Heart left ventricle (tissue), 16 donors: ENCODE measurements at places on chromosomes 2 and 18. TPM values are rescaled to one million over a fixed set of nuclear protein-coding genes. Genes with fewer than 3 reads are reported as not detected.

SNRNP200 gene
- total RNA-seq: 63.5 TPM

FHOD3 gene
- 285 TPM for total RNA-seq

XDH gene
- total RNA-seq: not detected

ABCA12 gene
- not detected for total RNA-seq

FEV gene
- not detected for total RNA-seq

CNGA3 gene
- total RNA-seq: not detected

CDH7 gene
- not detected for total RNA-seq

DCC gene
- 0.02 TPM for total RNA-seq

FAM228B gene
- total RNA-seq: 21.2 TPM

UGT1A1 gene
- total RNA-seq: not detected

CDH2 gene
- total RNA-seq: 382 TPM

GRCh38 chr2:165868211-165868610 is 74.2 kb upstream of the GALNT3 start:
- no peak overlapping the region for H3K27ac ChIP-seq
- H3K4me1 ChIP-seq: peaks cover 7% of the 10 kb centered on the region
- no peak overlapping the region for H3K4me3 ChIP-seq
- H3K27me3 ChIP-seq: no peaks in the 10 kb centered on the region

- H3K27ac ChIP-seq: no peak overlapping the region
- no peaks in the 10 kb centered on the region for H3K27me3 ChIP-seq
- DNase-seq: no peak
- H3K4me1 ChIP-seq: no peaks in the 10 kb centered on the region
- no peak overlapping the region for H3K4me3 ChIP-seq
These were observed 665.4 kb downstream of the BCL11A start for GRCh38 chr2:59888015-59888414.

GRCh38 chr18:21743166-21743832 is 2.7 kb downstream of the MIB1 start:
- no peaks in the 10 kb centered on the region for H3K27me3 ChIP-seq
- peaks cover 55% of the 10 kb centered on the region for H3K4me1 ChIP-seq
- DNase-seq: no peak
- no peaks in the 10 kb centered on the region for H3K36me3 ChIP-seq

GRCh38 chr18:78408623-78409022 is 571.0 kb upstream of the SALL3 start:
- no peaks in the 10 kb centered on the region for H3K27me3 ChIP-seq
- no peaks in the 10 kb centered on the region for H3K4me1 ChIP-seq
- no peak for DNase-seq
- no peak overlapping the region for H3K4me3 ChIP-seq
- no peaks in the 10 kb centered on the region for H3K36me3 ChIP-seq

GRCh38 chr2:201915446-201915845 is 109.1 kb downstream of the CDK15 start:
- no peaks in the 10 kb centered on the region for H3K36me3 ChIP-seq
- H3K27ac ChIP-seq: no peak overlapping the region

DNA sequence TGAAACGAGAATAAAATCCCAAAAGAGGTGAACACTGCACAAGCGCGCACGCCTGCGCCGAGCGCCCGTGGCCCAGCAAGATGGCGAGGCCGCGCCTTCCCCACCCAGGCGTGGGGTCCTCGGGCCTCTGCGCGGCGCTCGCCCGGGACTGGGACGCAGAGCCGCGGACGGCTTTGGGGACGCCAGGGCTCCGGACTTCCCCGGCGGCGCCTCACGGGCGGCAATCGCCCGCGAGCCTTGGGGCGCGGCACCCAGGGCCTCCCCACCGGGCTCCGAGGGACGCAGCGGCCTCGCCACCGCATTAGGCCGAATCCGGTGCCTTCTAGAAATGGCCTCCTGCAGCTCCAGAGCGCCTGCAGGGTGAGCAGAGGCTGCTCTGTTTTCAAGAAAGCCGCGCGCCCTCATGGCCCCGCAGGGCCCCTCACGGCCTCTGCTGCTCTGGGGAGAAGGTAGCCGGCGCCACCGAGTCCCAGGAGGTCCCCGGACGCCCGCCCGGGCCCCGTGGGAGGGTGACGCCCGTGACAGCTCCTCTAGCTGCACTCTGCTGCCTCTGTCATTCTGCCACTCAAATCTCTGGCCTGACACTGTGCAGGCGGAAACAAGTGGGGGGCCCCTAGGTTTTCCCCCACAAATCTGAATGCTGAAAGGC is 35.9 kb upstream of the POMC start:
- H3K36me3 ChIP-seq: no peaks in the 10 kb centered on the region
- DNase-seq: no peak
- no peaks in the 10 kb centered on the region for H3K4me1 ChIP-seq
- no peaks in the 10 kb centered on the region for H3K27me3 ChIP-seq

DNA sequence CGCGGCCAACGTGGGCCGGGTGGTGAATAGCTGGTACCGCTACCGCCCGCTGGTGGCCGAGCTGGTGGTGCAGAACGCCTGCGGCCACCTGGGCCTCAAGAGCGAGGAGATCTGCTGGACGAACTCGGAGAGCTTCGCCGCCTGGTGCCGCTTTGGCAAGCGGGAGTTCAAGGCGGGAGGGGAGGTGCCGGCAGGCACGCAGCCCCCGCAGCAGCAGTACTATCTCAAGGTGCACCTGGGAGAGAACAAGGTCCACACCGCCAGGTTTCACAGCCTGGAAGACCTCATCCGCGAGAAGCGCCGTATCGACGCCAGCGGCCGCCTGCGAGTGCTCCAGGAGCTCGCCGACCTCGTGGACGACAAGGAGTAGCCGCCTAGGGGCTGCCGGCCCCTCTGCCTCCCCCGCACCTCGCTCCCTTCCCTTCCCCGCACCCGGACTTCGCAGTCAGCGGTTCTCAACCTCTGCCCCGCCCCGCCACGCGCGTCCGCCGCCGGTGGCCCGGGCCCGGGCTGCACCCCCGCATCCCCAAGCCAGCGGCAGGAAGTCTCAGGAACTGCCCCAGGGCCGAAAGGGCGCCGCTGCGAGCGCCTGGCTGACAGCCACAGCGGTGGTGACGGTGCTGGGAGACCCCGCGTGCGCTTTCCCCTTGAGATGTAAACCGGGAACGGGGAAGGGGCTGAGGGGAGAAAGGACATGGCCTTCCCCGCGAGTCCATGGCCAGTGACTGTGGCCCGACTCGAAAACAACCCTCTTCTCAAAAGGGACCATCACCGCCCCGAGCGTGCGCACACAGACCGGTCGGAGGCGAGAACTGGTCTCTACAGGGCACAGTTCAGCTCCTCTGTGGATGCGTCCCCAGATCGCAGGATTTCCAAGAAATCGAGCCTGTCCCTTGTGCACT is 2.2 kb downstream of the LRATD1 start:
- H3K27me3 ChIP-seq: peaks cover 46% of the 10 kb centered on the region
- H3K4me1 ChIP-seq: peaks cover 40% of the 10 kb centered on the region
- H3K27ac ChIP-seq: no peak overlapping the region
- no peaks in the 10 kb centered on the region for H3K36me3 ChIP-seq
- H3K4me3 ChIP-seq: peak overlapping the region; percentile 55

- H3K4me3 ChIP-seq: no peak overlapping the region
- H3K4me1 ChIP-seq: no peaks in the 10 kb centered on the region
- DNase-seq: no peak
- H3K27ac ChIP-seq: no peak overlapping the region
- no peaks in the 10 kb centered on the region for H3K27me3 ChIP-seq
- H3K36me3 ChIP-seq: no peaks in the 10 kb centered on the region
These were observed 52.6 kb downstream of the CXCR4 start for GRCh38 chr2:136065384-136065783.

DNA sequence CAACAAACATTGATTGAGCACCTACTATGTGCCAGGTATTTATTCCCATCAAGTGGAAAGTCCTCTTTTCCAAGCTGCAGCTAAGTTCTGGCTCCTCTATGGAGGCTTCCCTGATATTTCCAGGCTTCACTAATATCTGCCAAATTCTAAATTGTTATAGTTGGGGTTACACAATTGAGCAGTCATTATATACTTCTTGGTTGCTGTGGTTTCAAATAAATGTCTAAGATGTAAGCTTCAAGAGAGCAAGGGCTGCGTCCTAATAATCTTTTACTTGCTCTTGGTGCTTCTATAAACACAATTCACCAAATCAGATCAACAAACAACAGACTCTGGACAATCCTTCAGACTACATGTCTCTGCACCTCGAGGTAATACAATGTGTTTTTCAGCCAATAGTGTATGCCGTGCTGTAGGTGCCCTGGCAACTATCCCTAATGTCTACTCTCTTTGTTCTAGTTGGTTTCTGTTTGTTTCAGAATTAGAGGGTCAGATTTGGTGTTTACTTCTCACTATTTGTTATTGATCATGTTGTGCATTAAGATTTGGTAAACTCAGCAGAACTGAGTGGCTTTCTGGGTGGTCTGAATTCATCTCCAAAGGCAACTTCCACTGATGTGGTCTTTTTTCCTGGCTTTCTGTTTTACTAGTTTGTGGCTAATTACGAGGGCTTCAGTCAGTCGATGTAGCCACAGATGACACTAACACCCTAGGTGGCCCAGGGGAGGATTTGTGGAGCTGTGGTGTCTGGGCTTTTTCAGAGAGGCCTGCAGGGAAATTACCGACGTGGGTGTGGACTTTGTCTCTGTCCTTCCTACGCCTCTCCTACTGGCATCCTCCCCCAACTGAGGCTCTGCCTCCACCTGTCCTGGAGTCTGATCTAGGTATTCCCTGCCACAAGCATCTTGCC is 50.4 kb downstream of the CDCA7 start:
- peaks cover 5% of the 10 kb centered on the region for H3K4me1 ChIP-seq
- H3K27ac ChIP-seq: no peak overlapping the region
- no peaks in the 10 kb centered on the region for H3K27me3 ChIP-seq
- no peaks in the 10 kb centered on the region for H3K36me3 ChIP-seq
- no peak for DNase-seq
- H3K4me3 ChIP-seq: no peak overlapping the region

DNA sequence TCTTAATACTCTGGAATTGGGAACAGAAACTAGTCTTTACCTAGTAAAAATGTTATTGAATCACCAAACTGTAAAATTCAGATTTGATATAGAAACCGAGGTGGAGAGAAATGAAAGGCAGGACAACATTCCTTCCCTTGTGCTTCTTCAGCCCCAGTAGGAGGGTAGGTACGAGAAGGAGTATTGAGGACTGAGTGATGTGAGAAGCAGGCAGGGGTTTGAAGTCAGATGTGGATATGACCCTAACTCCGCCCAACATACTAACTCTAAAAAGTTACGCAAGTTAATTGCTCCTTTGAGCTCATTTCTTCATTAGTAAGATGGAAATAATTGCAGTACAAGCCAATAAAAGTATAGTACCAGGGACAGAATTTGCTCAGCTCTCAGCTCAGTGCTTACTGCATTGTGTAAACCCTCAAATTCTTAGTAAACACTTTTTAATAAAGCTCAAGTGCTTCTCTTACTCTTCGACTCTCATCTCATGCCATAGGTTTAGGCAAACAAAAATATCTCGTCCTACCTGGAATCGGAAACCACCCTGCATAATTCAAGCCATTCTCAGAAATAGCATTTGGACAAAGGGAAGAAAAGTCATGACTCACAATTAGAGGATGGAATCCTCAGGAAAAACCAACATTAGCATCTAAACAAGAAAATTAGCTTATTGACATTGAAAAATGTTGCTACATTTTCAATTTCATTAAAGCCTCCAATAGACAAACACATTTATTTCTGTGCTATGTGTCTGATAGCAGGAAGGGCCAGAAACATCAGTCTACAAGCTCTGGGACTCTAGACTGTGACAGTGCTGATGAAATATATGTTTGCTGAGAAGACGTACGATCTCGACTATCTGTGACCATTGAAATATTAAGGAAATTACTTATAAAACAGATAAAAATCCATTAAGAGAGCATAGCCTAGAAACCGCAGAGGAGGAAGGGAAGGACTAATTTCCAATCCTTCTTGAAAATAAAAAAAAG is 161.3 kb downstream of the HNMT start:
- no peaks in the 10 kb centered on the region for H3K27me3 ChIP-seq
- no peaks in the 10 kb centered on the region for H3K36me3 ChIP-seq
- no peak overlapping the region for H3K4me3 ChIP-seq
- no peak for DNase-seq

DNA sequence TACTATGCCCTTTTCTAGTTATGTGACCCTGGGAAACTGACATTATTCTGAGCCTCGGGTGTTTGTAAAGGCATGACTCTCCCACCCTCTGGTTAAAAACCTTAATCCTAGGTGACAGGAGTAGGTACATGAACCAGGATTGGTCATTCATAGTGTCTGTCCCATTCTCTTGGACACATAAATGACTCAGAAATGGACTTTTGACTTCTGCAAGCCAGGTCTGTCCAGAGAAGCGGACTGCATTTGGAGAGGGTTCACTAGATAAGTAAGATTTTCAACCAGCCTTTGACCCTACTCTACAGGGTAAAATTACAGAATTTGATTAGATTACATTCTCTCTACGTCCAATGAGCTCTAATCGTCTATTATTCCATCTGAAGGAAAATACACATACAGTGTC is 285.9 kb downstream of the DPP10 start:
- DNase-seq: no peak
- no peaks in the 10 kb centered on the region for H3K36me3 ChIP-seq
- no peak overlapping the region for H3K27ac ChIP-seq
- no peaks in the 10 kb centered on the region for H3K27me3 ChIP-seq
- no peaks in the 10 kb centered on the region for H3K4me1 ChIP-seq
- no peak overlapping the region for H3K4me3 ChIP-seq

DNA sequence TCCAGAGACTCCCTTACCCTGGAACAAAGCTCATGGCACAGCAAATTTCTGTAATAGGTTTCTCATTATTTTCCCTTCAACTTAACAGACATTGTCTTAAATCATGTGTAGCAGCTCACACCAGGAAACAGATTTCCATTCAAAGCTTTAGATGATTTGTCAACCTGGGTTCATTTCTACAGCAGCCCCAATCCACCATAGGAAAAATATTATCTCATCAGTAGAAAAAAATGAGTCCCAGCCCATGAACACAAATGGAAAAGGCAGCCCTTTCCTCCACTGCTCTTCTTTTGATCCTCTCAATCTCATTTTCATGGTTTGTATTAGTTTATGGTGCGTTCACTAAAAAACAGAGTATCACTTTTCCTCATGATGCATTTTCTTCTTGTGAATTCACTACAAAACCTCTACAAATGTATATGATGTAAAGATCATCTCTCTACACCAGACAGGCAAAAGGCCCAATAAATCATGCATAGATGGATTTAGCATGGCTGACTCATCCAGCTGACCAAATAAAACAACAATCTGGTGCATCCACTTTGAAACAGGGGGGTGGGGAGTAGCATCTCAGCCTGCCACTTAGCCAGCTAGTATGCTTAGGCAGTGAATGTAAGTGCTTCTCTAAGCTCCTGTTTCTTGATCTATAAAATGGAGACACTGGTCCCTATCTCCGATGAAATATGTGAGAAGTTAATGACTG is 78.6 kb downstream of the SATB2 start:
- no peak for DNase-seq
- H3K4me1 ChIP-seq: no peaks in the 10 kb centered on the region
- no peak overlapping the region for H3K27ac ChIP-seq
- no peaks in the 10 kb centered on the region for H3K27me3 ChIP-seq
- no peak overlapping the region for H3K4me3 ChIP-seq
- no peaks in the 10 kb centered on the region for H3K36me3 ChIP-seq

- DNase-seq: no peak
- no peaks in the 10 kb centered on the region for H3K36me3 ChIP-seq
- no peak overlapping the region for H3K27ac ChIP-seq
- H3K4me1 ChIP-seq: no peaks in the 10 kb centered on the region
- no peak overlapping the region for H3K4me3 ChIP-seq
- no peaks in the 10 kb centered on the region for H3K27me3 ChIP-seq
These were observed 21.2 kb downstream of the NPPC start for GRCh38 chr2:231905026-231905425.
